Esophagus muscularis mucosa (tissue), 4 donors: ENCODE measurements at places on chromosomes 16 and 17. TPM values are rescaled to one million over a fixed set of nuclear protein-coding genes. Genes with fewer than 3 reads are reported as not detected.

- no peak for DNase-seq
These were observed 151.2 kb downstream of the CMIP start for GRCh38 chr16:81595629-81596292.

- DNase-seq = no peak
These were observed 185.5 kb upstream of the SOX9 start for GRCh38 chr17:71935341-71935740.

Gene FDXR
- 10.6 TPM for total RNA-seq

DNA sequence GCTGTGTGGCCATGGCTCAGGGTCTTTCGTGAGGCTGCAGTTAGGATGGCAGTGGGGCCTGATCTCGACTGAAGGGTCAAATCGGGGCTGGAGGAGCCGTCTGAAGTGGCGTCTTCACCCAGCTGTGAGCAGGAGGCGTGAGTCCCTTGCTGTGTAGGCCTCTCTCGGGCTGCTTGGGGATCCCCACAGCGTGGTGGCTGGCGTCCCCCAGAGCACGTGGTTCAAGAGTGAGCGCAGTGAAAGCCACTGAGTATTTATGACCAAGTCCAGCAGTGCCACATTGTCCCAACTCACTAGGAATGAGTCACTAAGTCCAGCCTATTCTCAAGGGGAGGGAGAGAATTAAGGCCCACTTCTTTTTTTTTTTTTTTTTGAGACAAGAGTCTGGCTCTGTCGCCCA lies 11.7 kb upstream of the TCF25 start:
- no peak for DNase-seq

DNA sequence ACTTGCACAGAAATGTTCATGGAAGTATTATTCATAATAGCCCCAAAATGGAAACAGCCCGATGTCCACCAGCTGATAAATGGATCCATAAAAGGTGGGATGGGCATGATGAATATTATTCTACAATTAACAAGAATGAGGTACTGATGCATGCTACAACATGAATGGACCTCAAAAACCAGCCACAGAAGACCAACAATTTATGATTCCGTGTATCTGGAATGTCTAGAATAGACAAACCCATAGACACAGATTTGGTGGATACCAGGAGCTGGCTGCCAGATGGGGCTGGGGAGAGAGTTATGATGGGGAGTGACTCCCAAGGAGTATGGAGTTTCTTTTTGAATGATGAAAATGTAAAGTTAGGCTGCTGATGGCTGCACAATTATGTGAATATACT lies 10.8 kb upstream of the NAGLU start:
- no peak for DNase-seq

- DNase-seq = no peak
These were observed 330.0 kb upstream of the PMFBP1 start for GRCh38 chr16:72501739-72502593.
